ENCODE measurements at places on chromosomes 3 and 15.
A peak's percentile ranks its signal among the peaks of the same experiment; 100 is the strongest.

GRCh38 chr3:9935966-9936510 is 2.4 kb downstream of the CRELD1 start:
- no peak for DNase-seq

GRCh38 chr15:74782259-74783071 is 585 bp downstream of the CSK start:
- peak; percentile 73 for DNase-seq

DNA sequence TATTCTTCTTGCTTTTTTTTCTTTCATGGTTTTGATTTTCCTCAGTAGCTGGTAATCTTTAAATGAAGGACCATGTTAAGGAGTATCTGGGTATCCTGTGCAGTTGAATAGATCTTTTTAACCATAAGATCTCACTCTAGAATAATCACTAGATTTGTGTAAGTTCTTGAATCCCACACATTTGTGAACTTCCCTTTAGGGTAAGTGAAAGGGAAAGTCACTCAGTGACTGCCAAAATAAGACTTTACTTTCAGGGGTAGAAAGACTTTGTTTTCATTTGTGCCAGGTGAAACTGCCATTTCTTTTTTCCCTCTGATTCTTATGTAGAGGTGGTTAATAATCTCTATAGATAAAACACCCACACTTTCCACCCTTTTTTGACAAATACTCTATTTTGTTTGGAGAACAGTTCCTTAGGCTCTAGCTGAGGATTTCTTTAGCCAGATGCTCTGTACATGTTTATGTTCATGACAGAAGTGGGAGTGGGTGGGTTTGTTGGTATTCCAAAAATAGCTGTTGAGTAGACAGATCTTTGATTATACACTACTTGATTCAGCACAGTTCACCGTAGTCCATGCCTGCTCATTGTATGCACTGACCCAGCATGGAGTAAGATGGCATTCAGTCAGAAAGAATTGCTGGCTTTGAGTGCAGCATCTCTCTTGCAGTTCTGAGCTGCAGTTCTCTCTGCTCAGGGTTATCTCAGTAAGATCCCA is 28.5 kb downstream of the LRRC49 start:
- DNase-seq = no peak

DNA sequence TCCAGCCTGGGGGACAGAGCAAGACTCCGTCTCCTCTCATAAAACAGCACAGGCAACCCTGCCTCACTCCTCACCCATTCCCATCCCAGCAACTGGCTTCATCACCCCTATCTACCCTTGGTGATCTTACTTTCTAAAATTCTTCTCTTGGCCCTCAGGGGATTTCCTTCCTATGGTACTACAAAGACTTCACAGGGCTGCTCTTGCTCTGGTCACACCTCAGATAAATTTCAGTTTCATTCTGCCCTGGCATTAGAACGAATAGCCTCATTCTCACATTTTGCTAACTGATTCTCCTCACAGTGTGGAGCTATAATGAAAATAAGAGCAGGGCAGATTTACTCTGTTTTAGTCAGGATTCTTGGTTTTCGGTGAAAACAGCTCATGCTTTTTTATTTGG is 22.1 kb upstream of the CRBN start:
- DNase-seq = no peak

GRCh38 chr3:72011485-72011884 is 226.5 kb upstream of the PROK2 start:
- DNase-seq = no peak

GRCh38 chr3:45105855-45106671 is 40.1 kb downstream of the CDCP1 start:
- peak; percentile 72 for DNase-seq

- DNase-seq = no peak
These were observed 5.5 kb downstream of the AP2M1 start for GRCh38 chr3:184180165-184180564.

Data from activated T-cell treated with anti-CD3 and anti-CD28 coated beads, Interleukin-2, amount 50 U/mL, for 24 hours (primary cell).